Lung (tissue), 17 donors: ENCODE measurements at places on chromosomes 16 and 17.

DNA sequence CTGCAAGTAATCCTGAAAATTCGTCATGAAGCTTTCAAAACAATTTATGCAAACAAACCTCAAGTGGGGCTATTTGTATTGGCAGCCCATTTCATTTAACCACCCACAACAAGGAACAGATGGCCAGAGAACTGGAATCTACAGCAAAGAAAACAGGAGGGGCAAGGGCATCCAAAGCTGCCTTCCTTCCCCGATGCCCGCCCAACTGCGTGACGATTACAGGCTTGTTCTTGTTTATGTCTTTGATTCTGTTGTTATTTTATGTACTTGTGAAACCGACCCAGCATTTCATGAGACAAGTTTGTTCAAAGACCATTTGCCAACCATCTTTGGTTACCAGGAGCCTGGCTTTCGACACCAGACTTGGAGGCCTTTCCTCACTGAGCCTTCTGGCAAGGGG is 59.1 kb upstream of the IRX6 start:
- no peak for DNase-seq

DNA sequence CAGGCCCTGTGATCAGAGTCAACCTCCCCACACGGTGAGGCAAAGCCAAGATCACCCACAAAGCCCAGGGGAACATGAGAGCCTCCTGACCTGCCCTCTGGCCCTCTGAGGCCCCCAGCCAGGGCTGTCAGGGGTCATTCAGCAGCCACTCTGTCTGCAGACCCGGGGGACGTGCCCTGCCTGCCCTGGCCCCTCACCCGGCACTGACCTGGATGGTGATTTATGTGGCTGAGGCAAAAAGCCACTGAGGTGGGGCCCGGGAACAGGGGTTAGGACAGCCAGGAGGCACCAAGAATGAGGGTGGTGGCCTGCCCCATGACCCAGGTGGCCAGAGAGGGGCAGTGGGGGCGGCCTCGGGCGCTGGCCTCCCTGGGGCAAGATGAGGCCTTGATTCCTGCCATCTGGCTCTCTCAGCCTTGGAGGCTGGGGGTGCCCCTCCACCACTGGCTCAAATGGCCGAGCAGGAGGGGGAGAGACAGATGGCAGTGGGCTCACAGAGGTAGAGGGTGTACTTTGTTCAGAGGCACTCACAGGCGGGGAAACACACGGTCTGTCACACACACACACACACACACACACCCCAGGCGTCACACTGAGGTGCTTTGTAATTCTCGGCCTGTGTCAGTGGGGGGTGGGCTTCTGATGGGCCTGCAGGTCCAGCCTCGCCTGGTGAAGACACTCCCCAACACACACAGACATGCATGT is 174.0 kb upstream of the GSE1 start:
- DNase-seq, result no peak

DNA sequence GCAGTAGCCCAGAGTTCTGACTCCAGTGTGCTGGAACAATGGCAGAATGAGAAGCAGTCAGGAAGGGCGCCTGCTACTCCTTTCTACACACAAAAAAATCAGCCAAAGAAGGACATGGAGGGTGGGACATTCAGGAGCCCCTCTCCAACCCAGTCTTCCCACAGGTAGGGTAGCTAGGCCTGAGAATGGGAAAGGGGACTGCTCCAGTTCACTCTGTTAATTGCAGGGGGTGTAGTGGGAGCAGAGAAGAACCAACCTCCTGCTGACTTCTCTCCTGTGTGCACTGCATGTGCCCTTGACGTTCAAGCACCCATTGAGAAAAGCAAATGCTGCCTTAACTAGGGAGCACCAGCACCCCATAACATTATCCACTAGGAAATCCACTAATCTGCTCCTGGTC is 119.1 kb upstream of the IRX6 start:
- no peak for DNase-seq

GRCh38 chr16:67336648-67337047 is 10.0 kb downstream of the LRRC36 start:
- no peak for DNase-seq

DNA sequence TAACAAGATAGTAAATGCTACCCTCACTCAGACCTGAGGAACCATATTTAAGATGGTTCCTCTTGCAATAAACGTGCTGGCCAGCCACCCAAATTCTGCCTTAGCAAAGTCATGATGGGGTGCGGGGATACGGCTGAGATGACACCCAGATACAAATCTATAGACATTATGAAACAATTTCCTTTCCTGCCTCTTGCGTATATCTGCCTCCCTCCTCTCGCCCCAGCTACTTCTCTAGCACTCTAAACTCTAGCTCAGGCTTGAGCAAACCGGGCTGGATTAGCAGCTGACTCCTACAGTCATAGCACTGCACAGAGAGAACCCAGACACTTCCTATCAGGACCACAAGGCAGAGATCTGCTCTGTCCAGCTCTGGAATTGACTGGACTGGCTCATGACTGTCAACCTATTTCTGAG is 22.3 kb downstream of the CD300LF start:
- DNase-seq, result peak; percentile 13

DNA sequence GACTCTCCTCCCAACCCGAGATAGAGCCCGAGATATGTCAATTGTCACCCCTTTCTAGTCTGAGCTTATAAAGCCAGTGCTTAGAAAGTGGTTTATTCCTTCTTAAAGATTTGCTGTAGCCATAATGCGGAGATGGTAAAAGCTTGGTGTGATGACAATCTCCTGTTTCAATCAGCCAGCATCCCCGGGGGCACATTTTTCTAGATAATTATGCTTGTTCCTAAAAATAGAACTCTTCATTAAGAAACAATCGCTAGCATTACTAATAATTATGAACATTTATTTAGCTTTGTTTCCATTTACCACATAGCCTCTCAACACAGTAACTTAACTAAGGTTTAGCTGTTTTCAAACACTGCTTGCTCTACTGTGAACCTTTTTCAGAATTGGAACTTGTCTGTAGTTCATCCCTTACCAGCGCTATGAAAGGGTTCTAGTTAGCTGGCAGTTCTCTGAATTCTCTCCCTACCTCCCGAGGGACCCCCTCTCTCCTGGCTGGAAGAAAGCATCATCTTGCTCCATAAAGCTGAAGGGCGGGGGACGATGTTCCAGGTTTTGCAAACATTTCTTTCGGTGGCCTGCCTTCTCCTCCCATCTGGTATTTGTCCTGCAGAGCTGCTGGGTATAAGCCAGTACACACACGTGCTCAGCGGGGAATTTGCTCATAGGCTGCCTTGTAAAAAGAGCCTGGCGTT is 922 bp upstream of the MRPL58 start:
- DNase-seq, result peak; percentile 84

DNA sequence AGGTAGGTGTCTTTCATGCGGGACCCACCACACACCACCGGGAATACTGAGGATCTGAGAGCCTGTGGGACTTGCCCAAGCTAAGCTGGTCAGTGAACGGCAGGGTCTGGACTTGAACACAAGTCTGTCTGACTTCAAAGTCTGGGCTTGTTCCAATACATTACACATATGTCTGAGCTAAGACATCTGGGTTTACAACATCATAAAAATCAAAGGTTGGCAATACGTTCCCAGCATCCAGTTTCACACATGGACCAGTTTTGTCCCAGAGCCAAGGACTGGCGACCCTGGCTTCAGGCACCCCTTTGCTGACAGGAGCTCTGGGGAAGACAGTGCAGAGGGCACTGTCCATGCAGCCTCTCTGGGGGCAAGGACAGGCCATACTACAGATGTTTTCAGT is 27.9 kb upstream of the AXIN2 start:
- peak; percentile 32 for DNase-seq

DNA sequence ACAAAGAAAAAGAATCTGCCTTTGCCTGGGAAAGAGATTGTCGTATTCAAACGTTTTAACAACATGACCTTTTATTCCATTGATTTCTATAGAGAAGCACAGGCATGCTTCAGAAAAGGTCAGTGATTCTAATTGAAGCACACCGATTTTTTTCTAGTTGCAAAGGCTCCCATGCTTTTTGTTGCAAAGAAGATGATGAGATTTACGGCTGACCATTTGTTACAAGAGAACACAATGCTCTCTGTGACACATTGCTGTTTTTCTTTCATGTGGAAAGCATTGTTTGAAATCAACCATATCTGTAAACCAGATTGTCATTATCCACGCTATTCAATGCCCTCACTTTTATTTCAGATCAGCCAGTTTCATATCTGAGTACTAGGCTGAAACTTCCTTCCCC is 99.8 kb downstream of the NLK start:
- DNase-seq, result no peak

- peak; percentile 79 for DNase-seq
Observed at GRCh38 chr17:61183793-61184192, 215.8 kb upstream of the TBX2 start.

DNA sequence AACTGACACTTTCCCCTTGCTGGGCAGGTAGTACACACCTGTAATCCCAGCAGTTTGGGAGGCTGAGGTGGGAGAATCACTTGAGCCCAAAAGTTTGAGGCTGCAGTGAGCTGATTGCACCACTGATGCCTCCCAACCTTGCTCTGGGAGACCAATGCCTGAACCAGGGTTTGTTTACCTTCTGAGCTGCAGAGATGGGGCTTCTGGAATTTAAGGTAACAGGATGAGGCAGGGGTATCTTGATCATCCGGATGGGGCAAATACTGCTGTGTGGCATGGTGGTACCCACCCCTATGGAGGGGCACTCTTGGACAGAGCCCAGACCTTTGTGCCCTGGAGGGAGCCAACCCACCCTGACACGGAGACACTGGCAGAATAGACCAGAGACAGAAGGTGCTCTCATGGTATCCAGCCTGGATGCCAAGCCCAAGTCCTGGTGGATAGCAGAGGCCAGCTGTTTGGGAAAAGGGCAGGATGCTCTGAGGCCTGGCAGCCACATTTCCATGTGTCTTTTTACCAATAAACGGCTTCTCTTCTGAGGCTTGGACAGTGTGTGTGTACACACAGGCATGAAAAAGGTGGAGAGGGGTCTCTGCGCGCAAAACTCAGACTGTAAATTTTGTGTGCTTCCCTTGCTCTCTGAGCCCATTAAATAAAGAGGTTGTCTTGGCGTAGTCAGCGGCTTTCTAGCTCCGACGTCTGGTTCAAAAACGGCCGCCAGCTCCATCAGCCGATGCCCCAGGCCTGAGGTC is 4.4 kb downstream of the ZNF48 start:
- no peak for DNase-seq

DNA sequence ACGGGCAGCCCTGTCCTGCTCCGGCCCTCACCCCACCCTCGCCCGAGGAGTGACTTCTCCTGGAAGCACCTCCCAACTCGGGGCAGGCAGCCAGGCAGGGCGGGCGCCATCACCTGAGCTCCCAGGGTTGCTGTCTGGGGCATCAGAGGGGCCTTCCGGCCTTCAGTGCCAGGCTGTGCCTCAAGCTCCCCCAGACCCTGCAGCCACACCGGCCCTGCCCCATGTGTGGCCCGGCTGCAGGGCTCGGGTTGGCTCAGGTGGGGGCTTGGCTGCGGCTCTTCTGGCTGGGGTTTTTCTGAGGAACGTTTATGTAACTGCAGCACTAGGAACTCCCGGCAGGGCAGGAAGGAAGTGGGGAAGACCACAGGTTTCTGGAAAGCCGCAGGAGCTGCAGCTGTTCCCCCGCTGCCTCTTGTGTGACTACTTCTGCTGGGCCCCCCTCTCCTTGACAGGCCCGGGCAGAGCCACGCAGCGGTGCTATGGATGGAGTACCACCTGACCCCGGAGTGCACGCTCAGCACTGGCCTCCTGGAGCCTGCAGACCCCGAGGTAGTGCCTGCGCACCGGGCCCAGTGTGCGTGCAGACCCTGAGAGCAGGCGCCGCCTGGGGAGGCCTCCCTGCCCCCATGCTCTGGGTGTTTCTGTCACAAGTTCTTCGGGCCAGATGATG is 45.6 kb downstream of the PRMT7 start:
- no peak for DNase-seq

GRCh38 chr17:30942308-30943079 is 20.7 kb downstream of the ADAP2 start:
- no peak for DNase-seq

GRCh38 chr17:5123343-5124124 is 7.7 kb downstream of the USP6 start:
- DNase-seq, result no peak

DNA sequence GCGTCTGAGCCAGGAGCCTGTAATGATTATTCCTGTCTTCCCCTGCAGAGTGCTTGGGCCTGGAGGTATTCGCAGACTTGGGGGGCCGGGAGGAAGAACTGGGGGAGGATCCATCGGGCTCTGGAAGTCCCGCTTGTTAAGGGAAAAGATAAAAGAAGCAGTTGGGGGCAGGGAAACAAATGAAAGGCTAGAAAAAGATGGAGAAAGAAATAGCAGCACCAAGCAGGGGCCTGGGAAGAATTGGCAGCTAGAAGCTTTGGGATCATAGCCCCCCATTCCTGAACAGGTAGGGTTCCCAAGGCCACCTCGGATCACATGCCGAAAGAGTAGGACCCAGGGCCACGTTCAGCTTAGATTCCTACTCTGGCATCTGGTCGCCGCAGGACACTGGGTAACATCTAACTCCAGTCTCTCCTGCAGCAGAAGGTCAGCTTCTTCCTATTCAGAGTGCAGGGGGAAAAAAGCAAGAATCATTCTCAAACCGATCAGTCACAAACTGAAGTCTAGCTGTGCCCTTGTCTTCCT is 23.6 kb downstream of the ADAM11 start:
- DNase-seq, result no peak

GRCh38 chr17:10050597-10051101 is 145.6 kb upstream of the RCVRN start:
- DNase-seq, result peak; percentile 80

DNA sequence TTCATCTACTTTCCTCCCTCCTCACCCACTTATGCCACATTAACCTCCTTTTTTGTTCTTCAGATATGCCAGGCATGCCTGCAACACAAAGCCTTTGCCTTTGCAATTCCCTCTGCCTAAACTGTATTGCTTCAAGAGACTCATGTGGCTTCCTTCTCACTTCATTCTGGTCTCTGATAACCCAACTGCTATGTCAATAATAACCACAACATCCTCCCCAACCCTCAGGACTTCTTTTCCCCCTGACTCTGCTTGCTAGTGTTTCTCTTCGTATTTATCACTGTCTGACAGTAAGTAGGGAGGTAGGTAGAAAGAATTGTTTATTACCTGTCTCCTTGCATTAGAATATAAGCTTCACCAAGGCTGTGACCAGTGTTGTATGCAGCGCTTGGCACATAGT is 22.4 kb downstream of the RBL2 start:
- DNase-seq, result no peak

DNA sequence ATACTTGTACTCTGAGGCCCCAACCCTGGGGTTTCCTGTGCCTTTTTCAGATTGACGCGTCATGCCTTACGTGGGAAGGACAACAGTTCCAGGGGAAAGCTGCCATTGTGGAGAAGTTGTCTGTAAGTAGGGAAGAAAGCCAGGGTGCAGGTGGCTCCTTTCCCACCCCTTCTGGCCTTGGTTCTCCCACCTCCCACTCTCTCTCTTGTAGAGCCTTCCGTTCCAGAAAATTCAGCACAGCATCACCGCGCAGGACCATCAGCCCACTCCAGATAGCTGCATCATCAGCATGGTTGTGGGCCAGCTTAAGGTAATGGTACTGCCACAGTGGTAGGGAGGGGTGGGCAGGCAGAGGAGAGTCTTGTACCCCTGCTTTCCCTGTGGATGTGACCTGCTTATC is 4.6 kb upstream of the EDC4 start:
- DNase-seq, result no peak

- no peak for DNase-seq
Observed at GRCh38 chr17:1228781-1229348, 41.4 kb upstream of the BHLHA9 start.
